ENCODE measurements at places on chromosomes 6 and 20. TPM values are rescaled to one million over a fixed set of nuclear protein-coding genes. Genes with fewer than 3 reads are reported as not detected.

- DNase-seq: no peak
Observed at GRCh38 chr20:60570481-60571277, 612.5 kb downstream of the CDH26 start.

DNA sequence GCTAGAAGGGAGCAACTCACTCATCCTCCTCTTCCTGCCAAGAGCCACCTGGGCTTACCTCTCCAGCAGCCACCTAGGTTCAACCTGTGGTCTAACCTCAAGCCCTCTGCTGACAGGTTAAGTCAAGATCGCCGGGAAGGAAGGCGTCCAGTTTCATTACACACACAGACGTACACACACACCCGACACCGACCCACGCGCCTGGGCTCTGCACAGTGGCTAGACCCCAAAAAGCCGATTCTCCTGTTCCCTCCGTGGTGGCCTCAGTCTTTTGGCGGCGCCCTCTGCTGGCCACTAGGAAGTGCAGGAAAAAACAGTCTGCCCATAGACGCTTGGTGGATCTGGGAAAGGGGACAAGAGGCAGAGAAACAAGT, 52.8 kb downstream of the MRPL14 start:
- peak; percentile 54 for DNase-seq

DNA sequence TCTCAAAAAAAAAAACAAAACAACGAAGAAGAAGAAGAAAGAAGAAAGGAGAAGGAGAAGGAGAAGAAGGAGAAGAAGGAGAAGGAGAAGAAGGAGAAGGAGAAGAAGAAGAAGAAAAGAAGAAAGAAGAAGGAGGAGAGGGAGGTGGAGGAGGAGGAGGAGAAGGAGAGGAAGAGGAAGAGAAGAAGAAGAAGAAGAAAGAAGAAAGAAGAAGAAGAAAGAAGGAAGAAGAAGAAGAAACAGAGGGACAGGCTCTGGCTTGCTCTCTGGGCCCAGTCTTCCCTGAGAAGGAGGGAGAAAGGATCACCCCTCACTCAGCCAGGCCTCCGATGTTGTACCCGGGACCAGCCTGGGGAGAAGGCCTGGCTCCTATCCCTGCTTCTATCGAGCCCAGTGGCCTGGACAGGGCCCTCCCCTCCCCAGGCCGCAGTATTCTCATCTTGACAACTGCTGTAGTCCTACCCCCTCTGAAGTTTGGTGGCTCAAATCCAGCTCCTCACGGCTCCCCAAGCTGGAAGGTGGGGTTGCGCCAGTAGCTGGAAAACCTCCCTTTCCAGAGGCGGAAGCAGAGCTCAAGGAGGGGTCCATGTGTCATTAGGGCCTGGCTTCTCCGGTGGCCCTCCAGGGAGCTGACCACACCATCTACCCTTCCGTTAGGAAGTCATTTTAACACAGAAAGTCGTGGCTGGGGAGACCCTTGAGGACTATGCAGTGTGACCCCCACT, 18.9 kb downstream of the C6orf132 start:
- no peak for DNase-seq

DNA sequence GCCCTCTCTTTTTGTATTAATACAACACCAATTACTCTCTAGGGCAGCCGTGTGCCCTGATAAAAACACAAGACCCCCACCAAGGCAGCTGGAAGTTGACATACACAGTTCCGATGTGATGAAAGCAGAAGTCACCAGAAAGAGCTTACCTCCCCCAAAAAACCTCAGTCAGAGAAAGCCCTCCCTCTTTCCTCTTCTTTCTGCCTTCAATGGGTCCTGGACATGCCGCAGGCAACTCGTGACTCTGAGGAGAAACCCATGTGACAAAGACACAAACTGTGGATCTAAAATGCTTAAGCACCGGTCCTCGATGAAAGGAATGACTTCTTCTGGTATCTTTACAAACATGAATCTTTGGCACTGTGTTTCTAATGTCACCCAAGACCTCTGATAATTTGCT, 117.7 kb upstream of the CCDC28A start:
- no peak for DNase-seq

DNA sequence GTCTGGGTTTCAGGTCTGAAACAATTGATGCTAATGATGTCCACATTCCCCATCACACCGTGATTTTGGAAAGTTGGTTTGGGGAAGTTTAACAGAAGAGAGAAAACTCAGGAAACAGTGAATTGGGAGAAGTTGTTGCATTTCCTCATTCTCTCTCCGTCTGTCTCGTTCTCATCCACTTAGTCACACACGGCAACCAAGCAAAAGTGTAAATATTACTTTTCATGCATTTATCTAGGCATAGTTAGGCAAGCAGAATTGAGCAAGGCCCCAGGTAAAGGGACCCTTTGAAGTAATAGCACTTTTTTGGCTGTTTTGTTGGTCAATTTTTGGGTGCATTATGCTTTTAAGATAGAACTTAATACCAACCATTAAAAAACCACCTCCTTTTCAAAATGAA, 137.0 kb upstream of the SULF2 start:
- DNase-seq: no peak

SNAP91 gene
- not detected for total RNA-seq

- no peak for DNase-seq
Observed at GRCh38 chr6:35152067-35152707, 11.0 kb upstream of the TCP11 start.

DNA sequence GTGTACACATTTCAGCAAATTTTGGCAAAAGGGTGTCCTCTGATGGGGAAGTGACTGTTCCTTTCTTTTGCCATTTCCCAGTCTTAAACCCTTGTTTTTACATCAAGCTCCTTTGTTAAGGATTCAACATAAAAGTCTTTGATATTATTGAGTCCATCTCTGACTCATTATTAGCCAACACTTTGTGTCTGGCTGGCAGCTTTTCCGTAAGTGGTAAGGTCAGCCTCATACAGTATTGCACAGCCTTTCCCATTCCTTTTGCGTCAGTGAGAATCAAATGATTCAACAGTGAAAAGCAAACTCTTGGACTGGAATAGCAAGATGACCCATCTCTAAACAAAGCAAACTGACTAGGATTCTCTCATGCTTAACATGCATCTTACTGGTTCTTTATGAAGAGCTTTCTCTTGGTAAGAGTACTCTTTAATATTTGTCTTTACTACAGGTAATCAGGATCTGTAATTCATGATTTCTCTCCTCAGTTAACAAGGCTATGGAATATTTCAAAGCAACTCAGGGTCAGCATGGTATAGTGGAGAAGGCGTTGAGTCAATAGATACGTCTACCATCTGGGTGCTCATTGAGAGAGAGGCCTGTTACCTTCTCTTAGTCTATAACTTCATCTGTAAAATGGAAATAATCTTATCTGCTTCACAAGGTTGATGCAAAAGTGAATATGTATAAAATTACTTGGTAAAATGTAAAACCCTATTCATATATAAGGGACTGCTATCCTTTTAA, 183.6 kb downstream of the PRL start:
- no peak for DNase-seq

DNA sequence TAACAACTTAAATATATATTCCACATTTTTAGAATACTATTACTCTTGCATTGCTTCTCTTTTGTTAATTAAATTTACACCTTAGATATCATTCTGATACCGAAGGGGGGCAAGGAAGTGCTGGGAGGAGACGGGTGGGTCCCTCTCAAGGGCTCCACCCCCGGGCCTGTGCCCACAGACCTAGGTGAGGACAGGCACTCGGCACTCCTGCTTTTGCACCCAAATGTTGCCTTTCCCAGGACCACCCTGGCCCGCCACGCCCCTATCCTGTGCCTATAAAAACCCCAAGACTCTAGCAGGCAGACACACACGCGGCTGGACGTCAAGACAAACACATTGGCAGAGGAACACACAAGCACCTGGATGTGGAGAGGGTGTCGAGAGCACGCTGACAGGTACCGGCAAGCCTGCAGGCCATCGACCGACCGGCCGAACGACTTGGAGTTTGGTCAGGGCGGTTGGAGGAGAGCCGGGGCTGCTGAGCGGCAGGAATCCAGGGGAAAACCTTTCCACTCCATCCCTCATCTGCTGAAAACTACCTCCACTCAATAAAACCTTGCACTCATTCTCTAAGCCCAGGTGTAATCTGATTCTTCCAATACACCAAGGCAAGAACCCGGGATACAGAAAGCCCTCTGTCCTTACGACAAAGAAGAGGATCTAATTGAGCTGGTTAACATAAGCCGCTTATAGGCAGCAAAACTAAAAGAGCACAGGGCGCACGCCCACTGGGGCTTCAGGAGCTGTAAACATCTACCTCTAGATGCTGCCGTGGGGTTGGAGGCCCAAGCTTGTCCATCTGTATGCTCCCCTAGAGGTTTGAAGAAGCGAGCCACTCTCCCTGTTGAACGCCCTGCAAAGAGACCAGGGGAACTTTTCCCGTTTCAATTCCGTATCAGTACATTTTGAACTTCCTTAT, 197.4 kb upstream of the PRSS16 start:
- no peak for DNase-seq

KCNK5 gene
- total RNA-seq: 22.9 TPM

GRCh38 chr6:209432-210103, 82.7 kb upstream of the DUSP22 start:
- DNase-seq: peak; percentile 49

GRCh38 chr20:9068841-9069663, at the start of gene PLCB4:
Gene PLCB4 (plus strand): TSS chr20:9069087. CDS start chr20:9307815, 238,728 bp downstream.
- DNase-seq: no peak

GRCh38 chr20:44954211-44954610, 6.0 kb downstream of the TOMM34 start:
- no peak for DNase-seq

GRCh38 chr6:159017757-159018559, 18.0 kb upstream of the RSPH3 start:
- DNase-seq: no peak

All from activated T-cell treated with anti-CD3 and anti-CD28 coated beads, Interleukin-2, amount 50 U/mL, for 4 hours (primary cell).